Activated T-cell treated with anti-CD3 and anti-CD28 coated beads for 24 hours (primary cell): ENCODE measurements at places on chromosomes 12 and 14.

GRCh38 chr12:65389436-65389835 lies 111.0 kb downstream of the MSRB3 start:
- DNase-seq, result no peak

DNA sequence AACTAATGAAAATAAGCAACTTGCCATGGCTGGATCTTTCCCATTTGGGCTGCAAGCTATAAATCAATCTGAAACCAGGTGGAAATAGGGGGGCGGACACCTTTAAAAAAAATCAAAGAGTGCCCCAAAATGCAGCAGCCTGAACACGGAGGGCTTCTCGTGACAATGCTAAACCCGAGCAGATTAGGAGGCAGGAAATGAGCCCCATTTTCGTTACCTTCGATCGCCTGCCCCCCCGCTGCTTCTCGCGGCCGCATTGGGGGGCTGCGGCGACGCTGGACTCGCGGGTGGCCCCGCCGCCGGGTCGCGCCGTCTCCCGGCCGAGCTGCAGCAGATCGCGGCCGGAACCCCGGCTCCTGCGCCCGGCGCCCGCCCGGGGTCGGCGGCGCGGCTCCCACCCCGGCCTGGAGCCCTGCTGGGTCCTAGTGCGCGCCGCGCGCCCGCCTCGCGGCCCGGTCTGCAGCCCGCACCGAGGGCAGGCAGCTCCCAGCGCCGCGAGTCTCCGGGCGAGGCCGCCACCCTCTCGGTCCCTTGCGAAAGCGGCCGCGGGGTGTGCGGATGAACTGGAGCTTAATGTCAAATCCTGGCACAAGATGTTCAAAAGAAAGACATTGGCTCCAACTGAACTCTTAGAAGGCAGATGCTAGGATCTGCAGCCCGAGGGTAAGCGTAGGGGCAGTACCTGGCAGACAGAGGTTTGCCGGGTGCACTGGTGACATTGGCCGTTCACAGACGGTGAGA lies 201.9 kb upstream of the FOXN3 start:
- peak; percentile 51 for DNase-seq

DNA sequence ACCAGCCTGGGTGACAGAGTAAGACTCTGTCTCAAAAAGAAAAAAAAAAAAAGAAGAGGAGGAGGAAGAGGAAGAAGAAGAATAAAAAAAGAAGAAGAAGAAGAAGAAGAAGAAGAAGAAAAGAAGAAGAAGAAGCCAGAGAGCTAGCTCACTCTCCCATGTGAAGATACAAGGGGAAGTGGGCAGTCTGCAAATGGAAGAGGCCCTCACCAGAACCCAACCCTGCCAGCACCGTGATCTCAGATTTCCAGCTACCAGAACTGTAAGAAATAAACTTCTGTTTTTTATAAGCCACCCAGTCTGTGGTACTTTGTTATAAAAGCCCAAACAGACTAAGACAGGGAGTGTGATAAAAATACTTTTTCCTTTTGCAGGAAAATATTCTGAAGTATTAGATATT lies 130.7 kb downstream of the ETNK1 start:
- no peak for DNase-seq

GRCh38 chr14:99261912-99262787 lies 9.8 kb downstream of the BCL11B start:
- no peak for DNase-seq

- no peak for DNase-seq
Measured at GRCh38 chr14:67722293-67722692, 20.6 kb downstream of the RDH12 start.

- no peak for DNase-seq
Measured at GRCh38 chr12:26292596-26292995, 97.2 kb downstream of the SSPN start.

GRCh38 chr12:22457085-22457484 lies 87.3 kb downstream of the C2CD5 start:
- no peak for DNase-seq

GRCh38 chr14:89428546-89429198 lies 11.6 kb upstream of the FOXN3 start:
- no peak for DNase-seq

DNA sequence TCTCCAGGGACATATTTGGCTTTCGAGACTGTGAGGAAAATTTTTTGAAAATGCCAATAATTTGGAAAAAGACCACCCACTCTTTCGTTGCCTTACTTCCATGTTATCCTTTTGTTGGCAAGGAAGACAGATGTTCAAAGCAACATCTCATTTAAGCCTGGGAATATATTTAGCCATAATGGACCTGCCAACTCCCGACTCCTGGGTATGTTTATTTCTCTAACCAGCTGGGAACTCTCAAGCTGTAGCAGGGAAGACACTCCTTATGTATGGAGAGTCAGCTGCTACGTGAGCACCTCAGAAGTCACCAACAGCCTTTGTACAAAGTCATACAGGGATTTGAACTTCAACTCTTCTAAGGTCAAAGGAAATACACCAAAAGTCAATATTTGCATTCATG lies 96.5 kb upstream of the DAAM1 start:
- DNase-seq, result no peak

GRCh38 chr14:105924951-105925591 lies 398.7 kb downstream of the TMEM121 start:
- DNase-seq, result no peak

GRCh38 chr14:23117371-23118020 lies 1.6 kb downstream of the CEBPE start:
- DNase-seq, result no peak

GRCh38 chr12:58639318-58639934 lies 280.9 kb downstream of the LRIG3 start:
- no peak for DNase-seq

DNA sequence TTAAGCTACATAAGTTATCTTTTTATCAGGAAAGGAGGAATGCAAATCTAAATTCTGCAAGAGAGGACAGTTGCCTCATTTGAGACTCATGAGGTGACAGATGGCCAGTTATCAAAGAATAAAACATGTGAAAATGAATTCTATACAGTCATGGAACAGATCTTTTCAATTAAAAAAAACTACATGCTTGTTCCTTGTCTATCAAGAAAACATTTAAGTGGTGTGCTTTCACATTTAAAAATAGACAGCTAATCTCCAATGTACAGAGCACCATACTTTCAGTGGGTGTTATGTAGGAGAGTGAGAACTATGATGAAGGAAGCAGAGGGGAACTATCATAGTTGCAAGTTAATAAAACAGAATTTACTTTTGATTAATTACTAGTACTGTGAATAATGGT lies 76.7 kb upstream of the TTC7B start:
- no peak for DNase-seq

DNA sequence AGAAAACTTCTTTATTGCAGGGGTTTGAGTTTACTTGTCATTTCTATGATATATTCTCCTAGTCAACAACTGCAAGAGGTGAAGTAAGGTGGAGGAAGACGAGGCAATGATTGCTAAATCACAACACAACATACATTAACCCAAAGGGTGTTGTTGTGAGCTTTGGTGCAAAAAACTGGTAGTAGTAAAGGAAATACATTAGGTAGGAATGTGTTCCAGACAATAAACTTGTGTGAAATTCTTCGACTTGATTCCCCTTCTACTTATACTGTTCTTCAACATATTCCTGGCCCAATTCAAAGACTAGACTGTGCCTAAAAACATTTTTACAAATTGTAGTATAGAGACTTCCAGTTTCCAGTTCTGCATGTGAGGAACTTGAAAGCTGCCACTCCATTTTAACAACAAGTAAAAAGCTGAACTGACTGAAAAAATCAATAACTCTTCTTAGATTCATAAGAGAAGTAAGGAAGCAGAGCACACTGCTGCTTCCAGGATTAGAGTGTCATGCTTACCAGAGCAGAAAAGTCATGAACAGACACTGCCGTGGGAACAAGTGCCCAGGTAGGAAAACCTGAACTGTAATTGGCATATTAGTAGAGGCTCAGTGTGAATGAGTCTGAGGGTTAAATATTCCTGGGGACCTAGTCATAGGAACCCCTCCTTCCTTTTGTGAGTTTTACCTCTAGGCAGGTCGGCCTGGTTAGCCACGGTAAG lies 22.2 kb downstream of the COX8C start:
- DNase-seq, result no peak
